ENCODE measurements at places on chromosomes 11 and 22.
A peak's percentile ranks its signal among the peaks of the same experiment; 100 is the strongest.

GRCh38 chr11:131899950-131900580 lies 529.6 kb downstream of the NTM start:
- peak; percentile 21 for DNase-seq

DNA sequence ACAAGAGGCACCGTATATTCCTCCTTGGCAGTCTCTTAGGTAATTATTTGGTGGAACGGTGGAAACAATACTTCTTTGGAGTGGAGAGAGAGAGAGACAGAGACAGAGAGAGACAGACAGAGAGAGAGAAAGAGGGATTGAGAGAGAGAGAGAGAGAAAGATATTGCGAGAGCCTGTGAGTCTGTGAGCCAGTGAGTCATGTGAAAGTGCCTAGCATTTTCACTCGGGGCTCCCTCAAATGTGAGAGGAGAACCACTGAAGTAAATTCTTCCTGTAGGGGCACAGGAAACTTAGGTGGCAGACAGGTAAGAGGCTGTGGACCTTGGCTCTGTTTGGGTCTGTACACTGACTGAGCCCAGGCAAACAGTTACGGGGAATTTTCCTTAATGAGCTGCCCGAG lies 31.6 kb upstream of the SNX19 start:
- DNase-seq, result no peak

GRCh38 chr11:12727563-12728211 lies 53.5 kb downstream of the TEAD1 start:
- DNase-seq, result no peak

DNA sequence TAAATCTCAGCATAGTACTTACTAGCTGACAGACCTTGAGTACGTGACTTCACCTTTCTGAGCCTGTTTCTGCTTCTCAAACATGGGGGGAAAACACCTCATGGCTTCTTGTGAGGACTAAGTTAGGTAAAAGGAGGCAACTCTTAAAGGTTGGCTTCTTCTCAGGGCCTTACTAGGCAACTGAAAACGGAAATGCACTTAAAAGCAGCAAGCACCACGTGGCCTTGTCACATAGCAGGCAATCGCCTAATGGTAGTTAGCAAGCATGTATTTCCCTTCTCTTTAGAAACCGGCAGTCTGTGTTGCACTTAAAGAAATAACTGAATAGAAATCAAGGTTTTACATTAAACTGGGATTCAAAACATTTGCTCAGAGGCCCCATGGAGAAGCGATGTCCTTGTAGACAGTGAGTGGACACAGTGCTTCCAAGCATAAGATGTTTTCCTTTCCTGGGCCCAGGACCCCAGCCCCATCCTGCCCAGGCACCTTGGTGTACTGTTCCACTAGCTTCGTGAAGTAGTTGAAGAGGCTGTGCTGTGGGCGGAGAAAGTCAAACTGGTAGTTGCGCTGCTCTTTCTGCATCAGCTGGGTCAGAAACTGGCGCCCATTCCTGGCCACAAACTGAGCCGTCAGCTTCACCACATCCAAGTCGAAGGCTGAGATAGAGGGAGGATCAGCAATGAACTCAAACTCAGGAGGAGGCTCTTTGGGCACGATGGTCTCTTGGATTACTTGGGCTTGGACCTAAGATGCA lies 12.1 kb downstream of the SF3A1 start:
- no peak for DNase-seq

DNA sequence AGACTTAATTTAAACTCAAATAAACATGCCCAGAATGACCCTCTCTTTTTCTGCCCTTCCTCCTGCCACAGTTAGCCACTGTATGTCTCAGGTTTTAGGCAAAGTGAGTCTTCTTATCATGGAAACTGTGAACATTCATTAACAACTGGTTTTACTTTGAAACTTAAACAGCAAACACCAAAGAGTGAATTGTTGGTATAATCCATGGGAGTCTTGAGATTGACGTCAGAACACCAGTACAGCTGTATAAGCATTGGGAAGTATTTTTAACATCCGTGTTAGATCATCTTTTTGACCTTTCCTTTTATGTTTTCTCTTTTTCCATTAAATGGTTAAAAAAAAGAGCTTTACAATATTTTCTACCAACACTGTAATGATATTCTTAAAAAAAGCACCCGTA lies 38.9 kb downstream of the ARHGEF12 start:
- no peak for DNase-seq

DNA sequence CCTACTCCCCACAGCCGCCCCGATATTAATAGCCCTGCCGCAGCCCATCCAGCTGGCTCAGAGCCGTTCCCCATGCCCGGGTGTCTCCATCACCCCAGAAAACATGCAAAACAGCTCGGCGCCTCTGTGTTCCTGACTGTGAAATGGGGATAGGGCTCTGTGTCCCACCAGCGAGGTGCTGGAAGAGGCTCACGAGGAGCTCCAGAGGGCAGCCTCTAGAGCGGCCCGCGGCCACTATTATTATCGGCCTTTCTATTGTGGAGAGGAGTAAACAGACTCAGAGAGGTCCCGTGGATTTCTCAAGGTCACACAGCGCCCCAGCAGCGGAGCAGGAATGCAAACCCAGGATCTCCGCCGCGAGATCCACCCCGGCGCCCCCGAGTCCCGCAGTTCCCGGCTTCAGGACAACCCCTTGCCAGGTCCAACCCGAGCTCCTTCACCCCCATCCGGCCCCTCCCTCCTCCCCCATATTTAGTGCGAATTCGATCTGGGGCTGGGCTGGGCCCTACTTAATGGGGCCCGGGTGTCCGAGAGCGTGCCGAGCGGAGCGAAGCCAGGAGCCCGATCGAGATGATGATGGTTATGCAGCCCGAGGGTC lies at the start of gene ACTN3:
Gene ACTN3 (plus strand): TSS at position 536 of the 598 bp plus-strand sequence. CDS start 35 bp downstream, at position 571.
- DNase-seq, result no peak

DNA sequence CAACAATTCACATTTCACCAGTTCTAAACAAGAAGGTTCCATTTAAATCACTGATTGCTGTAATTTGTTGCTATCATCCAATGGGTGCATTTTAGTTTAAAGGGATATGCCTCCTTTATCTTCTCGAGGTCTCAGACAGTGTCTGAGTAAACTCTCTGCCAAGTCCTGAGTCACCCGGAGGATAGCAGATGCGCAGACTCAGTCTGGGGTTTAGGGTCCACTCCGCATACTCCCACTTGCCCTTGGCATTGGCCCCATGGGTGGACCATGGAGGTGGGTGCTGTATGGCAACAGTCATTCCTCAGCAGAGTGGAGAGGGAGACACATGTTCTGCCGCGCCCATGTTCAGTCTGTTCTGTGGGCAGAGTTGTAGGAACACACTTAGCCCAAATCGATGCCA lies 65.4 kb upstream of the CRTAM start:
- DNase-seq, result no peak

DNA sequence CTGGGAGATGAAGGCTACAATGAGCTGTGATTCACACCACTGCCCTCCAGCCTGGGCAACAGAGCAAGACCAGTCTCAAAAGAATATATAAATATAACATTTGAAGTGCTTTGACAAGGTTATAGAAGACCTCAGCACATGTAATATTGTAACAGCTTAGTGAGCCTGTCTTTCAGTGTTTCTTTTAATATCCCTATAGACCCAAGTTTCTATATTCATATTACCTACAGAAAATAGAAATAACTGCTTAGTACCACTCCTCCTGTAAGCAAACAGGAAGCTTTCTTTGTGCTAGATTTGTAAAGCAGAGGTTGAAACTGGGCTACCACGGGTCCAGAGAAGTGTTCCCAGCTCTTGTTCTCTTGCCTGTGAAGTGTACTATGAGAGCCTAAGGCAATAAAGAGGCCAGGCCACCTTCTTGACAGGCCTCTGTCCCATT lies 68.2 kb downstream of the PPP2R1B start:
- no peak for DNase-seq

GRCh38 chr22:30033137-30033536 lies 47.1 kb upstream of the HORMAD2 start:
- DNase-seq, result peak; percentile 78

DNA sequence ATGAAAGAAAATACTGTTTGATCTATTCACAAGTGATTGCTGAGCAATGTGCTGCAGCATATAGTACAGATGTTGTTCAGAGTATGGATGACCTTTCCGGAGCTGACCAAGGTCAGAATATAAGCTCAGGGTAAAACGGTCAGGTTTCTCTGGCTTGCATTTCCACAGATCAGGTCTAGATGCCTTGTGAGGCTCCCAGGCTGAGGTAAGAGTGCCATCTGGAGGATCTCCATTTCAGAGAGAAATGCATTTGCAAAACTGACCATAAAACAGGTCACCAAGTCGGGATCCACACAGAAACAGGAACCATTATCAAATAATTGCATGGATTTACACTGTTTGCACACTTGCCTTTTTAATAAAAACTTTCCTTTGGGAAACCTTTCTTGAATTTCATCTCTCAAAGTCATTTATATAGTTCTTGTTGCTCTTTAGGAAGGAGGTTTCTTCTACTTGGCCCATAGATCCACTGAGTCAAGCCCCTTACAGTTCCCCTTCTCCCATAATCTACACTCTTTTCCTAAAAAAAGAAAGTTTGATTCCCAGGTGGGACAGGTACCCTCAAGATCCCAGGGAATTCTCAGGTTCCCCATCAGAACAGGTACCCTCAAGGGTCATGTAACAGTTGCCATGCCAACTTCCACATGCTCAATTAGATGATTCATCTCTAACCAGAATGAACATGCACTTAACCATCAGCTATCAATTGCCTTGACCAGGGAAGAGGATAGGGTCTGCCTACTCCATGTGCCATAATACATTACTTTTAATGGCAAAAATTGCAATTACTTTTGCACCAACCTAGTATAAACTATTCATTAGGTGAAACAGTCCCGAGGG lies 25.0 kb upstream of the TMPRSS5 start:
- peak; percentile 39 for DNase-seq

GRCh38 chr11:34819740-34820482 lies 96.3 kb downstream of the APIP start:
- DNase-seq, result no peak

GRCh38 chr11:20000351-20001134 lies 159.7 kb downstream of the DBX1 start:
- no peak for DNase-seq

GRCh38 chr22:17724678-17725499 lies 49.4 kb downstream of the BID start:
- no peak for DNase-seq

- peak; percentile 37 for DNase-seq
Measured at GRCh38 chr11:108160970-108161566, 39.7 kb downstream of the ACAT1 start.

- peak; percentile 24 for DNase-seq
Measured at GRCh38 chr11:107598225-107599139, 7.5 kb downstream of the ELMOD1 start.

DNA sequence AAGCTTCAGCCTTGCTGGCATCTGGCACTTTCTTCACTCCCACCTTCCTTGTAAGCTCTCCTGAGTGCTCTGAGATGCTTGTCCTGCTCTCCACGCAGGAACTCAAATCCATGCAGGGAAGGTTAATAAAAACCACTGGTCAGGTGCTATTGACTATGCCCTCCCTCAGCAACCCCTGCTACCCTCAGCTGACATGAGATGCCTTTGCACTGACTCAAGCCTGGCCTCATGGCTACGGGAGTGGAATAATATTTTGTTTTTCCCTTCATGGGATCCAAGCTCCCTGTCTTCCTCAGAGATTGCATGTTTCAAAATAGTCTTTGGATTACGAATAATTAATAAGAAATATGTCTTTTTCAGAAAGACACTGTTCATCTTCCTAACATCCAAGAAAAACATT lies 31.7 kb upstream of the ABCC8 start:
- no peak for DNase-seq

GRCh38 chr11:120457996-120458395 lies 53.6 kb upstream of the GRIK4 start:
- no peak for DNase-seq

DNA sequence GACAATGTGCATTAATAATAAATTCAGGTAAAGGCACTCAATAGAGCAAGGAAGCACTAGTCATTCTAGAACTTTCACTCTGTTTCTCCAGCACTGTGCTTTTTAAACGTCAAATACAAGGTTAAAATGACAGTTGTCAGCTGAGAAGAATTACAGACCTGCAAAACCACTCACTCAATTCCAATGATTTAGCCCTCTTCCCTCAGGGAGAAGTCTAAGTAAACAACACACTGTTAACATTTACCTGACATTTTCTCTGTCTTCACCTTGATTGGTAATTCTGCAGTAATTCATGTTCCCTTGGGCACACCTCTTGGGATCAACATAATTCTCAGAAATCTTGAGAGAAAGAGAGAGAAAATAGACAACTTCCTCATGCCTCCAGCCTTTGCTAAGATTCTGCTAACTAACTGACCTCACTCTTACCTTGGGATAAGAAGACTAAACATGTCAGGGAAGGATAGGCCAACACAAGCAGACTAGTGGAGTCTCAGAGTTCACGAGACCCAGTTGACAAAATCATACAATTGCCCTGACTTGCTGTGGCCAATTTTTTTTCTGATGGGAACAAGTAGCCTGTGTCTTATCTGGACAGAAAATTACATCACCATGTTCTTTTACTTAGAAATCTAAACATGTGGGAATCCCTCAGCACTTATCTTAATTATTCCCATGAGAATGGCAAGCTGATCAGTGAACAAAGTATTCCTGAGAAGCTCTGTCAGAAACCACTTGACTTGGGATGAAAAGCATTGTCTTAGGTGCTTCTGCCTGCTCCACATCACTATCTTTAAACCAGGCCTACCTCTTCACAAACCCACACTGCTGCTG lies 516.8 kb upstream of the FAT3 start:
- no peak for DNase-seq

- no peak for DNase-seq
Measured at GRCh38 chr22:42926104-42926503, 69.0 kb upstream of the ARFGAP3 start.

DNA sequence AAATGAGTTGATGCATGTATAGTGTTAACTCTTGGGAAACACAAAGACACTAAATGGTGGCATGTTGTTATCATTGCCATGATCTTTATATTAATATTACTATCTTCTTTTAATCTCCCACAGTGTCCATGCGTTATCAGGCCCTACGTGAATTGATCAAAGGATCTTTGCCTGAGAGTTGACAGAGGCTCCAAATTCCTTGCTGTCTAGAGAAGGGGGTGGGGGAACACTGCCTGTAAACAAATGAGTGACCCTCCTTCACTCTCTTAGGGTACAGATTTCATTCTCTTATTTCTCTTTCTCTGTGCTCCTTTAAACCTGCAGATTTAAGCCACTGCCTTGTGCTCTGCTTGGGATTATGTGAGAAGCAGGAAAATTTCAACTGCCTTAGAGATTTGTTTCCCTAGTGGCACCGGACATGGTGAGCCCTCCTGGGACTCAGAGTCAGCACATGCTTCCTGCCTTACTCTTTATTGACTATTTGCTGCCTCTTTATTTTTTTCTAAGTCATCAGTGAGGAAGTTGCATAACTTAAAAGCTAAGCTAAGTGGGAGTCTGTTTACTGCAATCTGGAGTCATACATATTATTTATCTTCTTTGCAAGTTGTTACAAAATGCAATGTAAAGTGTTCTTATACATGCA lies 122.9 kb downstream of the MAML2 start:
- DNase-seq, result peak; percentile 68
